Thoracic aorta (tissue), 2 donors: ENCODE measurements at places on chromosomes 1 and 21. TPM values are rescaled to one million over a fixed set of nuclear protein-coding genes. Genes with fewer than 3 reads are reported as not detected.

GRCh38 chr1:53091841-53092645 lies 30.0 kb downstream of the PODN start:
- no peak for DNase-seq

DNA sequence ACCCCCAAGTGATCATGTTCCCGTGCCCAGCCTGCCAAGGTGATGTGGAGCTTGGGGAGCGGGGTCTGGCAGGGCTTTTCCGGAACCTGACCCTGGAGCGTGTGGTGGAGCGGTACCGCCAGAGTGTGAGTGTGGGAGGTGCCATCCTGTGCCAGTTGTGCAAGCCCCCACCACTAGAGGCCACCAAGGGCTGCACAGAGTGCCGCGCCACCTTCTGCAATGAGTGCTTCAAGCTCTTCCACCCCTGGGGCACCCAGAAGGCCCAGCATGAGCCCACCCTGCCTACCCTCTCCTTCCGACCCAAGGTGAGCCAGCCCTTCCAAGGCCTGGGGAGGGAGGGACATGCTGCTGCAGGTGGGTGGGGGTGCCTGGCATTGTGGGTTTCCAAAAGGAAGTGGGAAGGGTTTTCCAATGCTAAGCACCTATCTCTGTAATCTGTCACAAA lies 2.3 kb downstream of the TRIM46 start:
- DNase-seq: no peak

DNA sequence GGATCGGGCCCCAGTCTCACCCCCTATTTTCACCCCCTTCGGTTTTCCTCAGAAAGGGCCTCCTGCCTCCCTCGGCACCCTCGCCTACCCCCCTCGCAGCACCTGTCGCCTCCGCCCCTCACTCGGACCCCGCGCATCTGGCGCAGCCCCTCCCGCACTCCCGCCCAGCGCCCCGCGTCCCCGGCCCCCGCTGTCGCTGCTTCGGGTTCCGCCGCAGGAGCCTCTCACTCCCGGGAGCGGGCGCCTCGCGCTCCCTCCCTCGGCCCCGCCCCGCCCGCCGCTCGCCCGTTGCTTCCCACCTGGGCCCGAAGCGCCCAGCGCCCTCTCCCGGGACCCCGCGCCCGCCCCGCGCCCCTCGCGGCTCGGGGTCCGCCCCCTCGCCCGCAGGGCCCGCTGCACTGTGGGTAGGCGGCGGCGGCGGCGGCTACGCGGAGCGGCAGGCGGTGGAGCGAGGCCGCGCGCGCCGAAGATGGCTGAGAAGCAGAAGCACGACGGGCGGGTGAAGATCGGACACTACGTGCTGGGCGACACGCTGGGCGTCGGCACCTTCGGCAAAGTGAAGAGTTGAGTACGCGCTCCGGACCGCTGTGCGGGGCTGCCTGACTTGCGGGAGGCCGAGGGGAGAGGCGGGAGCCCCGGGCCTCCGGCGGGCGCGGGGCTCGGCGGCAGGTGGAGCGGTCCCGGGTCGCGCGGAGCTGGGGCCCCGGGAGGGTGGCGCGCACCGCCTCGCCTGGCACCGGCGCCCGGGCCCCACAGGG lies at the start of gene PRKAA2:
TSS of gene PRKAA2 (plus strand) at position 396 of the 758 bp plus-strand sequence. CDS start at position 470, 74 bp downstream.
- DNase-seq: no peak

GRCh38 chr1:34268311-34268954 lies 91.7 kb downstream of the C1orf94 start:
- DNase-seq: no peak

- DNase-seq: no peak
These were observed 12.8 kb downstream of the ZFP69B start for GRCh38 chr1:40462956-40463590.

The HMCN1 gene
- total RNA-seq: 142 TPM
